CD4-positive, alpha-beta memory T cell (primary cell): ENCODE measurements at places on chromosomes 6 and 20. TPM values are rescaled to one million over a fixed set of nuclear protein-coding genes. Genes with fewer than 3 reads are reported as not detected.

DNA sequence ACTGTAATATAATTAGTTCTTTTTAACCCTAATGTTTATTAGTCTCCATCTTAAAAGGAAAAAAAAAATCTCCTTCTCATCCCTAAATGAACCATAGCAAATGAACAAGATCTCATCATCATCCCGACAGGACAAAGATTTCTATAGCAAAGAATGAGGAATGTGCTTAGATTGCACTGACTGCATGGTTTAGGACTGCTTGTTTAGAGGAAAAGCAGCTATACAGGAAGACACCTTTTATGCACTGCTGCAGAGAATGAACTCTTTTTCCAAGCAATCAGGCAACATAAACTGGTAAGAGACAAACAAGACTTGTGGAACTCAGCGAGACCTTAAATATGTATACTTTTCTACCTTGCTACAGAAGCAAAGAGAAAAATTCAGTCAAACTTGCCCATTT, 26.8 kb downstream of the CSNK2A1 start:
- DNase-seq = no peak

GRCh38 chr6:31113861-31114540, 599 bp upstream of the PSORS1C1 start:
- no peak for DNase-seq

DNA sequence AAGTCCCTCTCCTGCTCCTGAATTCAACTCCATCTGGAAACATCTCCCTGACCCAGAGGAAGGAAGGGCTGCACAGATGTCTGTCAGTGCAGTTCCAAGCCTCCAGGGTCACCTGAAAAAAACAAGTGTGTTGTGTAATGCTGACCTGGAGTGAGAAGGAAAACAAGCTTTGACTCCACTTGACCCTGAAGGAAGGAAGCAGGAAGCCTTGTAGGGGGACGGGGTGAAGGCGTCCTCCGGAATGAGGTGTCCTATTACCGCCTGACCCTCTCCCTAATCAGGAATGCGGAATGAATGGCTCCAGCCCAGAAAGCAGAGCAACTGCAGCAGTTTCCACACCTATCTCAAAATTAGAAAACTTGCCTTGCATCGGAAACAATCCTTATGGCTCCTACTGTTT, 13.9 kb upstream of the ADGRF5 start:
- no peak for DNase-seq

GRCh38 chr20:61905781-61906523, 159.7 kb downstream of the TAF4 start:
- DNase-seq = no peak

DNA sequence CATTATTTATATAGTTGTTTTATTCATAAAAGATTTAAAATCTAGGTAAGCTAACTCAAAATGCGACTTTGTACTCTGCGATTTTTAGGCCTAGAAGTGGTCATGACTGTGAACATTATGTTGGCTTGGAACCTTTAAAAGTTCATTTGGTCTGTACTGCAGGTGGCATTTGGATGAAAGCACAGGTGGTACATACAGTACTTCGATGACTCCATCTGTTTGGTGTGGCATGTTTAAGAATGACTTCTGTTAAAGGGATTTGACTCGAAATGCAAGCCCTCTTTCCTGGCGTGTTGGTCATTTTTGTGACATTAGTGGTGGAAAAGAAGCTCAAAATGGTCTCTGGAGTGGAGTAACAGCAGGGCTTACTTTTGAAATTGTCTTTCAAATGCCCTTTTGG, 118.1 kb downstream of the UST start:
- DNase-seq = no peak

- DNase-seq = peak; percentile 46
These were observed 84.4 kb downstream of the INSM1 start for GRCh38 chr20:20452254-20452676.

DNA sequence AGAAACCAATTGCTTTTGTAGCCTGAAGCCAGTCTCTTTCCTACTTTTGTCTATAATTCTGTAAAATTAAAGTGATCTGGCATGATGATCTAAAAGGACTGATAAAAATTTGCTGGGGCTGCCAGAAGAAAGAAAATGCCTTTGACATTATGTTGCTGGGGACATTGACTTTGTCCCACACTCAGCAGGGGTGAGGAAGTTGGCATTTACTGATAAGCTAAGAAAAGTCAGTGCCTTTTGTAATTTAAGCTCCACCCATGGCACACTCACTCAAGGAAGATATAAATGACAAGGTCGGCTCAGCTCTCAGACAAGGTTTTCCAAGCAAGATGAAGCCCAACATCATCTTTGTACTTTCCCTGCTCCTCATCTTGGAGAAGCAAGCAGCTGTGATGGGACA, at the start of gene SEMG1:
TSS of gene SEMG1 (plus strand) at position 309 of the 400 bp plus-strand sequence. CDS start at position 330, 21 bp downstream.
- DNase-seq = no peak

The PIM1 gene
- total RNA-seq = 124 TPM

The TSPO2 gene
- not detected for total RNA-seq

The ZNF451 gene
- 83.0 TPM for total RNA-seq

The KHDRBS2 gene
- total RNA-seq = not detected
